ENCODE measurements at places on chromosomes 1 and 21.
A peak's percentile ranks its signal among the peaks of the same experiment; 100 is the strongest.

GRCh38 chr1:93000291-93000690 is 39.0 kb upstream of the DIPK1A start:
- DNase-seq: no peak

DNA sequence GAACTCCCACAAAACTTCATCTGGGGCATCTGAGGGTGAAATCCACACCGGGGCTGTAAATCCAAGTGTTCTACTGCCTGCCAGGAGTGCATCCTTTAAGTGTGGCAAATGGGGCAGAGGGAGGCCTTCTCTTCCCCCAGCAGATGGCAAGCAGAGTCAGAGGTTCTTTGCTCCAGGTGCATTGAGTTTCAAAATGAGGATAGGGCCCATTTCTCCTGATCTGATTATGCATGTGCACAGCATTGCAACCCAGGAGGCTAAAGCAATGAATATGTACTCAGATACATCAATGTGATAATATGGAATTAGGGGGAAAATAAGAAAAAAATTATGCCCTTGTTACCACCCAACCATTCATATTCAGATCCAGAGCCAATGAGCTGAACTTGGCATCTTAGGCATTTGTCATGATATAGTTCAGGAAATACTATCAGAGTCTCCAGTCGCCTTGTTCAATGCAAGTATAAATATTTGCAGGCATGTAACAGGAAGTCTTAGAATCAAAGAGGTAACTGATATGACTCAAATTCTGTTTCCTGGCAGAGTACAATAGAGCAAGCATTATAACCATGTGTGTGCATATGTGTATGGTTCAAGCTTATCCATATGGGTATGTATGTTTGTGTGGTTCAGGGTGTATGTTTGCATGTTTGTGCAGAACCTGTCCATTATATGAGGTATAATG is 473.8 kb upstream of the PKN2 start:
- no peak for DNase-seq

DNA sequence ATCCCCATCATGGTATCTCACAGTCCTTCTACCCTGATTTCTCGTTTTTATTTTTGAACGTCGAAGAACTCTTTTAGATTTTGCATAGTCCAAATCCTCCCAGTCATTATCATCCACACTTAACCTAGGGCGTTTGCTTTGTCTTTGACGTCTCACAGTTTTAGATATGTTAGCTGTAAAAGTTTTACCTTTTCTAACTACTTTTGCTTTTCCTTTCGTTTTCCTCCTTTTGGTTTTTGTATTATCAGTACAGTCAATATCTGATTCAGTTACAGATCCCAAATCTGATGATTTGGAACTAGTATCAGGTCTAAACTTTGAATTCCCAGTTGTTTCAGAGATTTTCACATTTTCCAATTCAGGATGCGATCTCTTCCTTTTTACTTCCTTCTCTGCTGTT is 13.1 kb upstream of the PSMG1 start:
- DNase-seq: no peak

DNA sequence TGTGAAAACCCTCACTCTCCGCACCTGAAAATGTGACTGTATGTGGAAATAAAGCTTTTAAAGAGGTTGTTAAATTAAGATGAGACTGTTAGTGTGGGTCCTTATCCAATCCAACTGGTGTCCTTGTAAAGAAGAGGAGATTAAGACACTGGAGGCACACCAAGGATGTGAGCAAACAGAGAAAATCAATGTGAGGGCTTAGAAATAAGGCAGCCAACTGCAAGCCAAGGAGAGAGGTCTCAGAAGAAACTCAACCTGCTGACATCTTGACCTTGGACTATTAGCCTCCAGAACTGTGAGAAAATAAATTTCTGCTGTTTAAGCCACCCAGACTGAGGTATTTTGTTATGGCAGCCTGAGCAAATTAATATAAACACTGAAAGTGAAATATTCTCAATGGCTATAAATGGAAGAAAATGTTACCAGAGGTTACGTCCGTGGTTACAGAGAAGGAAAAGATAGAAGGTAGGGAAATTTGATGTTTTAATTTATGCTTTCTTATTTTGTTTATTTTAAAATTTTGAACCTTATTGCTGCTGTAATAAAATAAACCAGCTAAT is 22.4 kb upstream of the WLS start:
- no peak for DNase-seq

DNA sequence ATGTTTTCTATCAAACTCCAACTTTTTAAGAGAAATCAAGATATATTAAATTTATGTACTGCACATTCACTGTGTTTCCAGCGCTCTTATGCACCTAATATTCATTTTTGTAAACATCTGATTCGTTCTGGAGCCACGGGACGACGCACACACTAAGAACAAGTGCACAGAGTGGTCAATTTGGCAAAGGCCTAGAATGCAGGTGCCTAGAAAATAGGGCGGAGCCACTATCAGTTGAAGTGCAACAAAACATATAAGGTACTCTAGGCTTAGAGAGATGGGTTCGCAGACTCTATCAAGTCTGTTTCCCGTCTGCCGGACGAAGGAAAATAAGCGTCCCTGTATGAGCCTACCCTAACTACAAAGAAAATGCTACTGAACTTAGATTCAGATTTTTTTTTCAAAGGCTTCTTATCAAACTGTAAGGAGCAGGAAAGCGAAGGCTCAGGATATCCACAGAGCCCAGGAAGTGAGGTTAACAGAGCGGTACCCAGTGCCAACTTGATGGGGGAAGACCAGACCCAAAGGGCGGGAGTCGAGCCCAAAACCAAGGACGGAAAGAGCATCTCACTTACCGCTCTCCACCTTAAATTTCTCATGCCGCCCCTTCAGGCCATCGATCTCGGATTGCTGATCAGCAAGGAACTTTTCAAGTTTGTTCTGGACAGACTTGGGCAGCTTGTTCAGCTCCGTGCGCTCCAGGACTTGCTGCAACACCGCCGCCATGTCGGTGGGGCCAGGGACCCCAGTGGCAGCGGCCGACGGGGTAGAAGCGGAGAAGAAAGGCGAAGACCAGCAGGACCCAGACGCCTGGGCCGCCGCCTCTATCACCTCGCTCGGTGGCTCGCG is 526 bp downstream of the TPR start:
- no peak for DNase-seq

- no peak for DNase-seq
These were observed 899 bp upstream of the SLFNL1 start for GRCh38 chr1:41022424-41022823.

- DNase-seq: no peak
These were observed 156.0 kb downstream of the PDE4B start for GRCh38 chr1:65948609-65949229.

- DNase-seq: no peak
These were observed 79.1 kb upstream of the CXADR start for GRCh38 chr21:17433730-17434129.

GRCh38 chr1:68426594-68426993 is 23.2 kb downstream of the RPE65 start:
- no peak for DNase-seq

- peak; percentile 9 for DNase-seq
These were observed 791 bp upstream of the MAST2 start for GRCh38 chr1:45802343-45803298.

GRCh38 chr1:246460406-246460805 is 46.7 kb downstream of the SMYD3 start:
- no peak for DNase-seq

DNA sequence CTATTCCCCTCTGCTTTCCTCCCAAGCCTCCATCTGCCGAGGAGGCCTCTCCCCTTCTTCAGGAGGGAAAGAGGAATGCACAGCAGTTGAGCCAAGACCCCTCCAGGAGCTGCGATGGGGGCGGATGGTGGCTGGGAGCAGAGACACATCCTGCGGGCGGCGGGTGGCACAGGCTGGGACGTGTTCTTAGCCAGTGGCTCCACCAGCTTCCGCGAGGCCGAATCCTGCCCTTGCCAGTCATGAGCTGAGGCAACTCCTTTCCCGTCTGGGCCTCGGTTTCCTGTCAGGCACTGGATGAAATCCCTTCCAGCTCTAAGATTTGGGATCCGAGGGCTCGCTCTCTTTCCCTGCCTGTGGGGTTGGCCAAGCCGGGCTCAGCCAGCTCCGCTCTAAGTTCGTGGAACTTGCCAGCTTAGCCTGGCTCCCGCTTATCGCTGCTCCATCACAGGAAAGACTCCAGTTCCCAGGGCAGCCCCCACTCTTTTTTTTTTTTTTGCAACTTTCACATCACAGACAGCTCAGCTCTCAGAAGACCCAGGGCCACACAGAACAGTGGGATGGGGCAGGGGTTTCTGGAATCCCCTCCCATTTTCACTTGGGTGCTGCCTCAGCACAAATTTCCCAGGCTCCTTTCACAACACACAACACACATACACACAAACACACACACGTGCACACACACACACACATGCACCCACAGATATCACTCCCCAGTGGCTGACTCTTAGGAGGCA is 506 bp downstream of the MYOM3 start:
- DNase-seq: no peak

- DNase-seq: no peak
These were observed 93.2 kb upstream of the KCTD3 start for GRCh38 chr1:215473943-215474342.

- DNase-seq: no peak
These were observed 347.9 kb downstream of the USH2A start for GRCh38 chr1:216075339-216075738.

GRCh38 chr1:68958958-68959357 is 462.1 kb upstream of the DEPDC1 start:
- DNase-seq: no peak

GRCh38 chr1:6508816-6509189 is 17.3 kb upstream of the PLEKHG5 start:
- DNase-seq: no peak

GRCh38 chr1:221732052-221732451 is 9.8 kb downstream of the DUSP10 start:
- DNase-seq: no peak

DNA sequence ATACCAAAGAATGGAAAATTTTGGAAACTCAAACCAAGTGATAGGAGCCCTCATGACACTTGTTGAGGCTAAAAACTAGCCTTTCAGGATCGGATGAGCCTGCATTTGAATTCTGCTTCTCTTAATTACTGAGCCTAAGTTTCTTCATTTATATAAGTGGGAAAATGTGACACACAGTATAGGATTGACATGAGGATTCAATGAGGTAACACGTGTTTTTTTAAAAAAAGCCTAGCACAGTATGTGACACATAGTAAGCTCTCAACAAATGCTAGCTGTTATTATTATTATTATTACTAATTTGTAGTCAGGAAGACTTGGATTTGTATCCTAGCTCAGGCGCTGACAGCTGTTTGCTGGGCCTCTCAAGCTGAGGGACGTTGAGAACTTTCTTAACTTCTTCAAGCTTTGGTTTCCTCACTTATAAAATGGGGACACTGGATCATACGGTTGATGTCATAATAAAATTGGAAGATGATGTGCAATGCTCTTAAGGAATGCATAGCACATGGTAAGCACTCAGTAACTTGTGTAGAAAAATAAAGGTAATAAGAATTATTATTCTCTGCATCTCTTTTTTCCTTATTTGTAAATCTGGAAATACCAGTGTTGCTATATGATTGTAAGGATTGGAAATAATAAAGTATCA is 55.4 kb upstream of the JUN start:
- DNase-seq: no peak

- DNase-seq: no peak
These were observed 498 bp downstream of the KRTAP10-2 start for GRCh38 chr21:44550807-44551206.

DNA sequence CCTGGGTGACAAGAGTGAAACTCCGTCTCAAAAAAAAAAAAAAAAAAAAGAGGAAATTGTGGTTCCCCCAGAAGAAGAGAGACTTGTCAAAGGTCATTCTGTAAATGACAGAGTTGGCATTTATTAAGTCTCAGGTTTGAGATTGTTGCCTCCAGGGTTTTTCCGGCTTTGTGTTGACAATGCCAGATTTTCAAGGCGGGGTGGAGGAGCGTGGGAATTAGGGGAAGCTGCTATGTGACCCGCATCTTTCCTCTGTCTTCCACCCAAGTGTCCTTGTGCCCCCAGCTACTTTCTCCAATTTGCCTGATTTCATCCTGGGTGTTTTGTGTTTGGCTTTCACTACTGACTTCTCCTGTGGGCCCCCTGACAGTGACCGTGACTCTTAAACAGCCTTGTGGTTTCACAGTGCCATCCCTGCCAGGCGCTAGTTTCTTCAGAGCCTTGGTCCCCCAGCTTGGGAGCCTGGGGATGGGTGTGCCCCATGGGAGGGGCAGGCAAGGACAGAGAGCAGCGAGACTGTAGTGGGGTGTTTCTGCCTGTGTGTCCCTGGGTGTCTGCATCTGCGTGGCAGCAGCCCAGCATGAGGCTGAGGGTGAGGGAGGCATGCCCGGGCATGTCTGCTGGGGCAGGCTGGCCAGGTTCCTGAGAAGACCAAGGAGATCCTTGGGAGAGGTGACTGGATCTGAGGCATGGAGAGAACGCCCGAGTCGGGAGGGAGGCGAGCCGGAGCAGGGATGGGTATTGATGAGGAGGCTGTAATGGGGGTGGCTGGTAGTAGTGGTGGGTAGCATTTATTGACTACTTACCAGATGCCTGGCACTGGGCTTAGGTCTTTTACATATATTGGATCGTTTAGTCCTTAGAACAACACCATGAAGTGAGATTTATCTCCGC is 46.3 kb downstream of the IER5 start:
- DNase-seq: no peak

GRCh38 chr1:174519844-174520243 is 72.1 kb downstream of the GPR52 start:
- peak; percentile 82 for DNase-seq

GRCh38 chr1:54413295-54413694 is 7.1 kb upstream of the SSBP3 start:
- no peak for DNase-seq

DNA sequence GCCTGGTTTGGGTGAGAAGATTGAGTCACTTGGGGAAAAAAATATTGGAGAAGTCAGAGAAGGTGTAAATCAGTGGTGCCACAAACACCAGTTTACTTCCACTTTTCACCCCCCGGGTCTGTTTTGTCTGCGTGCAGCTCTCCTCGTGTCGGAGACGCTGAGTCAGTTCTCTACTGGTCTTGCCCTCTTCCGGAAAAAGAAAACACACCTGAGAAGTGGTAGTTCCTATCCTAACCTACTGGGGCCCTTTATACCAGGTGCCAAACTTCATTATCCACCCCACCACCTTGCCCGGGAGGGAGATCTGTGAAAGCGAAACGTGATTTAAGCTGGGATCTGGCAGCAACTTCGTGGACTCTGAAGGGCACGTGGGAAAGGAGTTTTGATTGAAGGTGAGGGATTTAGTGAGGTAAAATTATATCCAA is 855 bp upstream of the IVNS1ABP start:
- no peak for DNase-seq

DNA sequence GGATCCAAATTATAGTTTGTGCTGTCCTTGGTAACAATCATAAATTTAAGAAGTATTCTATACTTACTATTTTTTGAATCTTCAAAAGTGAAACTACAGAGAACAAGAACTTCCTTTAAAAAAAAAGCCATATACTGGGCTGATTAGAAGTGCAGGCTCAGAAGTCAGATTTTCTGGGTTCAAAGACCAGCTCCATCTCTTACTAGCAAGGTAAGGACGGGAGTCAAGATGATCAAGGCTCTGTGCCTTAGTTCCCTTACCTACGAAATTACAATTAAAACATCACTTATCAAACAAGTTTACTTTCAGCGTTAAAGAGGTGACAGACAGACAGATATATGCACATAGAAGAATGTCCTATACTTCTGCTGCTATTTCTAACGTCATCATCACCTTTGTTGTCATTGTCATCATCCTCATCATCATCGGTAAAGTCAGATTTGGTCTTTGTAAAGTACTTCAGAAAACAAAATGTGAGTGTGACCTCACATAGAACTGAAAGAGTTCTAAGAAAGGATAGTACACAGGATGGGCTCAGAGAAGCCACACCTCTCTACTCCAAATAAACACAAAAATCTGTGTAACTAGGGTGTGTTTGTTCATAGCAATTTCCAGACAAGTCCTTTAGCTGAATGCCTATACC is 178.7 kb downstream of the VAV3 start:
- DNase-seq: no peak
